ENCODE measurements at places on chromosomes 16 and 17. TPM values are rescaled to one million over a fixed set of nuclear protein-coding genes. Genes with fewer than 3 reads are reported as not detected.
A peak's percentile ranks its signal among the peaks of the same experiment; 100 is the strongest.

Gene SNX20
- not detected for total RNA-seq

Gene KCNG4
- total RNA-seq: not detected

Gene UQCRC2
- 182 TPM for total RNA-seq

Gene PIGW
- total RNA-seq: 28.9 TPM

Gene KRTAP3-1
- not detected for total RNA-seq

Gene CCL1
- not detected for total RNA-seq

Gene GCGR
- total RNA-seq: 0.61 TPM

Gene PRSS27
- 2.2 TPM for total RNA-seq

Gene NOD2
- total RNA-seq: 1.1 TPM

Gene DDX42
- total RNA-seq: 114 TPM

Gene ZNF469
- total RNA-seq: 2.0 TPM

DNA sequence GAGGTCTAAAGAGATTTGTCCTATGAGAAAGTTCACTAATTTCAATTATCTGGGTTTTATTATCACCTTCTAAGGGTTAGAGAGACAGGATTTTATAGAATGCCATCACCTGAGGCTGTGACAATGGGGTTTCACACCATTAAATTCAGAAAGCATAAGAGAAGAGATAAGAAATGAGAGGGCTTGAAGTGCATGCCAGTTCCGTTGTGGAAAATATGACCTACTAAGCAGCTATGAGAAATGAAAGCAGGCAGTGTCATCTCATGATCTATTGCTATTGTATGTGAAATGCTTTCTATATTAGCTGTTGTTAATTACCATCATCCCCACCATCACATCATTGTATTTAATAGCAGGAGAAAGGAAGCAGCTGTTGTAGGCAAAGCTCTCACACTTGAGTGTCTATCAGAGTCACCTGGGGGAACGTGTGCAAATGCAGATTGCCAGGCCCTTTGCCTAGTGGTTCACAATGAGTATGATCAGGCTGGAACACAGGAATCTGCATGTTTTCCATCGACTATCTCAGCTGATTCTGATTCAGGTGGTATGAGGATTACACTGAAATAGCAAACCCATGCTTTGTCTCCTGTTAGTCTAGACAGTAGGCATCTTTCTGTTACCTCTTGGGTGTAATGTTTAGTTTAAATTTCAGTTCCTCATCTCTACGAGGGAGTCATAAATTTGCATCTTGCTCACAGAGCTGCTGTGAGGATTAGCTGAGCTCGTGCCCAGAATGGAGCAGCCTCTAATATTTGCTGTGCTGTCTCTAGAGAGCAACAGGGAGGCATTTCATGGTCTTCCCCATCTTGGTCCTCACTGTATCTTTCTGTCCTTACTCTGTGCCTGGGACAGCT is 256.4 kb downstream of the CDH13 start:
- H3K36me3 ChIP-seq: no peaks in the 10 kb centered on the region
- no peak overlapping the region for H3K4me3 ChIP-seq
- H3K4me1 ChIP-seq: no peaks in the 10 kb centered on the region
- no peak overlapping the region for H3K27ac ChIP-seq
- DNase-seq: no peak

GRCh38 chr17:70896843-70897242 is 727.5 kb downstream of the KCNJ2 start:
- no peak overlapping the region for H3K27ac ChIP-seq
- H3K36me3 ChIP-seq: no peaks in the 10 kb centered on the region
- no peak for DNase-seq

DNA sequence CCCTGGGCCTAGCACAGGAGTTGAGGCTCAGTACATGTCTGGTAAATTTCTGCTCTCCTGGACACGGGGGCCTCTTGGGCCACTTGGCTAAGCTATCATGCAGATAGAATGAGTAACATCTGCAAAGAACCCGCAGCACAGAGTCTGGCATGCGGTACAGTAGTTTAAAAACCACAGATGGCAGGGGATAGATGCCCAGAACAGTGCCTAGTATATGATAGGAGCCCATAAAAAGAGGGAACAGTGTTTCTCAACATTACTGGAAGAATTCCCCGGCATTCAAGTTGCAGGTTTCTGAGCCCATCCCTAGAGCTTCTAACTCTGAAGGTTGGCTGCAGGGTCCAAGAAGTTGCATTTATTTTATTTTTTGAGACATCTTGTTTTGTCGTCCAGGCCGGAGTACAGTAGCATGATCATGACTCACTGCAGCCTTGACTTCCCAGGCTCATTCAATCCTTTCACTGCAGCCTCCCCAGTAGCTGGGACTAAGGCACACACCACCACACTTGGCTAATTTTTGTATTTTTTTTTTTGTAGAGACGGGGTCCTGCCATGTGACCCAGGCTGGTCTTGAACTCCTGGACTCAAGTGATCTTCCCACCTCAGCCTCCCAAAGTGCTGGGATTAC is 5.8 kb downstream of the CDIPT start:
- H3K27ac ChIP-seq: no peak overlapping the region
- no peaks in the 10 kb centered on the region for H3K4me1 ChIP-seq
- no peak overlapping the region for H3K4me3 ChIP-seq
- peaks cover 6% of the 10 kb centered on the region for H3K36me3 ChIP-seq
- H3K27me3 ChIP-seq: no peaks in the 10 kb centered on the region

- no peaks in the 10 kb centered on the region for H3K27me3 ChIP-seq
- peak; percentile 70 for DNase-seq
- H3K4me1 ChIP-seq: peaks cover 47% of the 10 kb centered on the region
- H3K4me3 ChIP-seq: peak overlapping the region; percentile 57
Measured at GRCh38 chr16:57479205-57479975, 6.9 kb downstream of the DOK4 start.

- no peak overlapping the region for H3K27ac ChIP-seq
- H3K4me3 ChIP-seq: no peak overlapping the region
- no peak for DNase-seq
- H3K4me1 ChIP-seq: peaks cover 2% of the 10 kb centered on the region
- H3K36me3 ChIP-seq: no peaks in the 10 kb centered on the region
Measured at GRCh38 chr17:79549141-79549915, 61.5 kb downstream of the RBFOX3 start.

DNA sequence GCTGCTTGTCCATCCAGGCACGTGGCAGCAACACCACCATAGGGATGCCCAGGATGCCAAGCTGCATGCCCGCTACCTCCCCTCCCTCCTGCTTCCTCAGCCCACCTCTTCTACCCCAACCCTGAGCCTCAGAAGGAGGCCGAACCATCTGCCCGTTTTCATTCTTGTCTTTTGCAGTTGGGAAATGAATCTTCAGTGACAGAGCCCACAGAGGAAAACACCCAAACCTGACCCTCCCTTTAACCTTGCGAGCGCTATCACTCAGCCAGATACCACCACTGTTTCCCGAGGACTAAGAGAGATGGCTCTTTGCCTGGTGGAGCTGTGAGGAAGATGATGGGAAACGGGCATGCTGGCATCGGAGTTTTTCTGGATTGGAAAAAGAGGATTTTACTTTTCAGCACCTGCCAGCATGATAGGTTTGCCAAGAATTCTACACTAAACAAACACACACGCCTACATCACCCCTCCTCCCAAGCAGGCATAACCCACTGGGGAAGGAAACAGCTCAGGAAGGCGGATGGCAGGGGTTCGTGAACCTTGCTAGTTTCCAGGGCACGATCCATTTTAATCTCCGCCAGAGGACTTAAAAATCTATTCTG is 457.4 kb downstream of the SLC39A11 start:
- no peaks in the 10 kb centered on the region for H3K4me1 ChIP-seq
- H3K27me3 ChIP-seq: no peaks in the 10 kb centered on the region
- H3K27ac ChIP-seq: no peak overlapping the region
- no peak overlapping the region for H3K4me3 ChIP-seq

- no peaks in the 10 kb centered on the region for H3K27me3 ChIP-seq
- DNase-seq: no peak
- H3K36me3 ChIP-seq: no peaks in the 10 kb centered on the region
Measured at GRCh38 chr16:74083541-74083940, 213.1 kb upstream of the PSMD7 start.

DNA sequence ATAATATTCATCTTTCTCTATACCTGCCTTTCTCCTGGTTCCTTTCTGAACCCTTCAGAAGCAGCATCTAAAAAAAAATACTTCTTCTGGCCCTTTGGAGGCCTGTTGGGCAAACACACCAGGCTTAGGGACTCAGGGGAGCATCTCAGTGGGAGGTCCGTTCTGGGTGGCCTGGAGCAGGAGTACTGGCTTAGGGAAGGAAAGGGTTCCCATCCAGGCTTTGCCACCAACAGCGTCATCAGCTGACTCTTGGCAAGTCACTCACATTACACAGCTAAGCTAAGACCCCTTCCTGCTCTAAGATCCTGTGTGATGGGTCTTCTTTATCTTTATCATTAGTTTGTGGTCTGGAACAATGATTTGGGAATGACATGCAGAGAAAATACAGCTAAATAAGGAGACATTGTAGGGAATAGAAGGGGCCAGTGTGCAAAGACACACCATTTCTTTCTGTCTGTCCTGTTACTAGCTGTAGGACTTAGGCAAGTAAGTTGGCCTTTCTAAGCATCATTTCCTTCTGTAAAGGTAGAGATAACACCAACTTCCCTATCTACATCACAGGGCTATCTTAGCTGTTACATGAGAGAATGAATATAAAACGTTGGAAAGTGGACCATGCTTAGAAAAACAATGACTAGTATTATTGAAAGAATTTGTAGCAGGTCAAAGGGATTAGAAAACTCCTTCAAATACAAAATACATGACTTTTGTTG is 9.9 kb downstream of the PCTP start:
- no peaks in the 10 kb centered on the region for H3K4me1 ChIP-seq
- no peaks in the 10 kb centered on the region for H3K36me3 ChIP-seq
- DNase-seq: no peak
- no peaks in the 10 kb centered on the region for H3K27me3 ChIP-seq

DNA sequence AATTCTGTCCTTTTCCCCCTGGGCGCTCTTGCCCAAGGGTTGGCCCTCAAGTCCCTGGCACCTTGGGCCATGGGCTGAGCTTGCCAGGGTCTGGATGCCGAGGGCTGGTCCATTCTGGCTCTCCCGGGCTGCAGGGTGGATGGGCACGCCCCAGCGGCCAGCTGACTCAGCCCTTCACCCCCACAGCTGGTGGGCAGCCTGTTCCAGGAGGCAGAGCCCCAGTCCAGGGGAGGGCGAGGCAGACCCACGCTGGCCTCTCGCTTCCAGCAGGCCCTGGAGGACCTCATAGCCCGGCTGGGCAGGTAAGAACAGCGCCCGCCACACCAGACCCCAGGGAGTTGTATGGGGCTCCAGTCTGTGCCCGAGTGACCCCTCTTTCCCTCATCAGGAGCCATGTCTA is 15.0 kb downstream of the MYO15B start:
- no peaks in the 10 kb centered on the region for H3K36me3 ChIP-seq
- no peaks in the 10 kb centered on the region for H3K27me3 ChIP-seq
- no peak overlapping the region for H3K4me3 ChIP-seq
- DNase-seq: no peak

- H3K27me3 ChIP-seq: no peaks in the 10 kb centered on the region
- peaks cover 16% of the 10 kb centered on the region for H3K36me3 ChIP-seq
- H3K4me3 ChIP-seq: no peak overlapping the region
- H3K4me1 ChIP-seq: peaks cover 7% of the 10 kb centered on the region
Measured at GRCh38 chr16:4850211-4850610, 2.9 kb downstream of the UBN1 start.

GRCh38 chr16:82652826-82653225 is 26.1 kb downstream of the CDH13 start:
- no peaks in the 10 kb centered on the region for H3K36me3 ChIP-seq
- no peak for DNase-seq
- H3K4me3 ChIP-seq: no peak overlapping the region
- H3K27me3 ChIP-seq: no peaks in the 10 kb centered on the region
- no peak overlapping the region for H3K27ac ChIP-seq

- H3K27me3 ChIP-seq: no peaks in the 10 kb centered on the region
- DNase-seq: no peak
- no peak overlapping the region for H3K27ac ChIP-seq
- no peaks in the 10 kb centered on the region for H3K36me3 ChIP-seq
Measured at GRCh38 chr17:72238157-72238673, 117.4 kb downstream of the SOX9 start.

DNA sequence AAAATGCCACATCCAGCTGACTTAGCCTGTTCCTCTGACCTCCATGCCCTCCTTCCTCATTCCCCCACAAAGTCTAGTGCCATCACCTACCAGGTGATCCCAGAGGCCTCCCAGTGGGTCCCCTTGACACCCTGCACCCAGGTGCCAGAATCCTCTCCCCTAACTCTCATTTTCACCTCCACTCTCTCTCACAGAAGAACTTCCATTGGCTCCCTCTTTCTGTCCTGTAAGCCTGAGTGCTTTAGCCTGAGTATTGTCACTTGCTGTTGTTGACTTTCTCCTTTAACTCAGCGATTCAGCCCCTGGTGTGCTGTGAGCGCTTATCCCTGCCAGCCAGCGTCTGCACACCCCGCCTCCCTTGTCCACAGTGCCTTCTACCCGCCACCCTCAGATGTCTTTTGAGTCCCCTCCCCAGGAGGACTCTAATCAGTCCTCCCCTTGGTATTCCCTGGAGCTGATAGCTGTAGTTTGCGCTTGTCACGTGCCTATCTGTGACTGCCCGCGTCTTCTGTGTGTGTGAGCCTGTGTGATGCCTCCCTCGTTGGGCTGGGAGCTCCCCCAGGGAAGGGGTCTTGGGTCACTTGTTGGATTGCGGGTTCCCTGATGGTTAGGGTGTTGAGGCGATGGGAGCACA is 31.9 kb downstream of the ARHGAP23 start:
- H3K27me3 ChIP-seq: no peaks in the 10 kb centered on the region
- H3K36me3 ChIP-seq: peaks cover 48% of the 10 kb centered on the region
- no peak overlapping the region for H3K4me3 ChIP-seq
- no peak overlapping the region for H3K27ac ChIP-seq

DNA sequence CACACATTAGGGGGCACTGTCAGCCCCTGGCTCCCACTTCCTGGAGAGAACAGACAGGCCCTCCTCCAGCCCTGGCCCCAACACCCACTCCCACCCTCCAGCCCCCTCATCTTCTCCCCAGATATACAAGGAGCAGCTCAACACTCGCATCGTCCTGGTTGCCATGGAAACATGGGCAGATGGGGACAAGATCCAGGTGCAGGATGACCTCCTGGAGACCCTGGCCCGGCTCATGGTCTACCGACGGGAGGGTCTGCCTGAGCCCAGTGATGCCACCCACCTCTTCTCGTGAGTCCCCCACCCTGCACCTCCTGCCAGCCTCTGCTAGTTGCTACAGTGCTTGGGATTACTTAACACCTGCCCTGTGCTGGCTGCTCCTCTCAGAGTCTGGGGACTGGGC is 14.4 kb downstream of the ADAM11 start:
- no peak overlapping the region for H3K27ac ChIP-seq
- no peak overlapping the region for H3K4me3 ChIP-seq
- DNase-seq: no peak
- H3K4me1 ChIP-seq: peaks cover 8% of the 10 kb centered on the region
- no peaks in the 10 kb centered on the region for H3K36me3 ChIP-seq

DNA sequence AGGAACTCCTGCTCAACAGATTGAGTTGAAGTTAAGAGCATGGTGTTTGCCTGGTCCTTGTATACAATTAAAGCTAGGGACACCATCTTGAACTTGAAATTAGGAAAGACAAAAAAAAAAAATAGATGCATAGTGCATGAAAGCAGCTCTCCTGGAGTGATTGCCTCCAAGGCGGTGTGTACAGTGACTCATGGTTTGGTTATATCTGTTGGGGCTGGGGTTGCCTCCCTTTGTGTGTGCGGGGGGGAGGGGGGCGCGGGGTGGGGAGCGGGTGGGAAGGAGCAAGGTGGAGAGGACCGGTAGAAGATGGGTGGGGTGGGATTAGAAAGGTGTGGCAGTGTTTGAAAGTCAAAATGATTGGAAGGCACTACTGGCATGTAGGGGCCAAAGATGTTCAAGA is 3.4 kb downstream of the TMED6 start:
- H3K36me3 ChIP-seq: peaks cover 6% of the 10 kb centered on the region
- no peaks in the 10 kb centered on the region for H3K27me3 ChIP-seq
- H3K27ac ChIP-seq: no peak overlapping the region
- no peak overlapping the region for H3K4me3 ChIP-seq
- H3K4me1 ChIP-seq: no peaks in the 10 kb centered on the region
